Lower lobe of right lung (tissue), 2 donors: ENCODE measurements at places on chromosomes 5 and 9. TPM values are rescaled to one million over a fixed set of nuclear protein-coding genes. Genes with fewer than 3 reads are reported as not detected.

Gene PDE8B
- total RNA-seq = 5.3 TPM

Gene IRX2
- 52.1 TPM for total RNA-seq

Gene SLC25A2
- total RNA-seq = 0.71 TPM

Gene GABRA6
- total RNA-seq = not detected

Gene GAS1
- 17.3 TPM for total RNA-seq

Gene ABO
- total RNA-seq = 25.0 TPM

Gene FRRS1L
- total RNA-seq = 0.06 TPM

Gene EGFLAM
- 2.4 TPM for total RNA-seq

Gene OR1Q1
- not detected for total RNA-seq

Gene FOXD4
- 0.32 TPM for total RNA-seq

Gene ARSK
- 5.6 TPM for total RNA-seq

Gene GTF3C4
- total RNA-seq = 14.0 TPM

Gene TLX3
- total RNA-seq = not detected

Gene ORM2
- 3.1 TPM for total RNA-seq

Gene RETREG1
- 20.6 TPM for total RNA-seq

Gene CCDC180
- 11.3 TPM for total RNA-seq

Gene SEMA5A
- total RNA-seq = 29.3 TPM

Gene PRUNE2
- 13.6 TPM for total RNA-seq

Gene GPSM1
- total RNA-seq = 19.2 TPM

Gene NAIP
- 43.9 TPM for total RNA-seq

Gene TXNDC8
- total RNA-seq = not detected

Gene STC2
- 10.8 TPM for total RNA-seq

Gene PAPPA
- 2.2 TPM for total RNA-seq

Gene SPATA6L
- total RNA-seq = 16.3 TPM

Gene ANXA6
- total RNA-seq = 120 TPM

Gene GALNT12
- 23.2 TPM for total RNA-seq

Gene PCDHA5
- 0.18 TPM for total RNA-seq

Gene CREBRF
- 50.2 TPM for total RNA-seq

Gene SLC22A4
- total RNA-seq = 8.5 TPM
